Dermis blood vessel endothelial cell (primary cell): ENCODE measurements at places on chromosomes 1 and 21. TPM values are rescaled to one million over a fixed set of nuclear protein-coding genes. Genes with fewer than 3 reads are reported as not detected.
A peak's percentile ranks its signal among the peaks of the same experiment; 100 is the strongest.

DNA sequence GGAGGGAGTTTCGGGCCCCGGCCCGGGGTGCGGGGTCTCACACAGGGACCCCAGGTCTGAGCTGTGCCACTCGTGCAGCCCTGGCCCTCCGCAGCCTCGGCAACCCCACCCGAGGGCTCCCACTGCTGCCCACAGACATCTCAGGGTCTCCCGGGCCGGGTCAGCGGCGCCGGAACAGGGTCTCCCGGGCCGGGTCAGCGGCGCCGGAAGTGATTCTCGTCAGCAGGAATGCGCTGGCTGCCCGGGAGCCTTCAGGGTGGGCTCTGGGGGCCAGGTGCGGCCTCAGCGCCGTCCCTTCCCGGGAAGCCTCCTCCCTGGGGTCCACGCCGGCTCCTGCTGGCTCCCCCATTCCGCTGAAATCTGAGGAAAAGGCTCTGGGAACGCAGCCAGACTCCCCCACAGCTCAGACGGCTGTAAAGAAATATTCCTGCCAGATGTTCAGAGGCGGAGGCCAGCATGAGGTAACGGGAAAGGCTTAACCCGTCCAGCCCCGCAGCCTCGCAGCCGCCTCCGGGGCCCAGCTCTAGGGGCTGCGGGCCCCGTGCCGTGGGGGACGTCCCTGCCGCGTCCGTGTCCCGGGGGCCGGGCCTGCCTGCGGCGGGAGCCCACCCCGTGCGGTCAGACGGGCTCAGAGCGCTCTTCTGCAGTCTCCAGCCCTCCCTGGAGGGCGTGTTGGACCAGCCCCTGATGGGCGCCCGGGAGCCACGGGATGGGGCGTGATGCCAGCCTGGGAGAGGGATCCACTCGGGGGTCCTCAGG lies 8.7 kb upstream of the COL6A1 start:
- peak; percentile 42 for DNase-seq

GRCh38 chr1:227321035-227321434 lies 2.7 kb upstream of the CDC42BPA start:
- DNase-seq = no peak

DNA sequence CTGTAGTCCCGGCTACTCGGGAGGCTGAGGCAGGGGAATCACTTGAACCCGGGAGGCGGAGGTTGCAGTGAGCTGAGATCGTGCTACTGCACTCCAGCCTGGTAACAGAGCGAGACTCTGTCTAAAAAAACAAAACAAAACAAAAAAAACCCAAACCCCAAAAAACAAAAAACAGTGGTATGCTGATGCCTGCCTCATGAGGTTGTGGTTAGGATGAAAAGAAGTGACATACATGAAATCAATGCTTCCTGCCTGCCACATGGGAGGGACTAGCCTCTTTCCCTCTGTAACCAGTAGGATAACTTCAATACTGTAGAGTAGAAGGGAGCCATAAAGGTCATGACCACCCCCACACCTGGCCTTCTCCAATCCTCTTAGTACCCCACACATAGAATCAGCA lies 55.2 kb downstream of the TENT5C start:
- no peak for DNase-seq

Gene FMO2
- 0.05 TPM in 1 of 2 replicates, not detected in the other for total RNA-seq

DNA sequence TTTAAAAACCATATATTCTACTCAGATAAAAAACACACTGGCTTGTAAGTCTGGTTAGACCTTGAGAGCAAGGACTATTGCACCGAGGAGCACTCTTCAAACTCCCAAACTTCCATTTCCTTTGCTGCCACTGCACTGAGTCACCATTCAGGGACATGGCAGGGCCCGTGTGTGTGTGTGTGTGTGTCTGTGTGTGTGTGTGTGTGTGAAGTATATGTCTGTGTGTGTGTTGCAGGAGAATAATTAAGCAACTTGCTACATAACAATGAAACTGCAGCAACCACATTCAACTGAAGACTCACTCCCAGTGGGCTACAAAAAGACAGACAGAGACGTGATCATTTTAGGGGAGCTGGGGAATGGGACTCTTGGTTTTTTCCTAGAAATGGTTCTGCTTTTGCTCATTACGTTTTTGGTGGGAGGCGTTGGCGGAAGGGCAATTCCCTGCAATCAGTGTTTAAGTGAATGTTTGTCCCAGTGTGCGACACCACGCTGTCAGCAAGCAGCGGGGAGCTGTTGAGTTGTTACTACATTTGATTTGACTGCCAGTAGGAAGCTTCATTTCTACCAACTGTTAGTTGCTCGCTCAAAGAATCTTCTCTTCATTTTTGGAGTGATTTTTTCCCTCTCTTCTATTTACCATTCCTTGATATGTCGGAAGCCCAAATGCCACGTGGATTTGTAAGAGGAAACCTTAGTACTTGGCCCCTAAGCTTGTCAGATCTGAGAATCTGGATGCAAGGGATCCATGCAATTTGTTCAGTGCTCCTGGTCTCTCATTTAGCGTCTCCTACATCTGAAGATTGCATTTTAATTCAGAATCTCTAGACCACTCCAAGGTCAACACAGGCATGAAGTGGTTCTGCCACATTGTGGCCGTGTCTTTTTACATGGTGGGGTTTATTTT lies 36.1 kb downstream of the ESRRG start:
- DNase-seq = no peak

Gene KLHDC8A
- total RNA-seq = not detected in 2 replicates

DNA sequence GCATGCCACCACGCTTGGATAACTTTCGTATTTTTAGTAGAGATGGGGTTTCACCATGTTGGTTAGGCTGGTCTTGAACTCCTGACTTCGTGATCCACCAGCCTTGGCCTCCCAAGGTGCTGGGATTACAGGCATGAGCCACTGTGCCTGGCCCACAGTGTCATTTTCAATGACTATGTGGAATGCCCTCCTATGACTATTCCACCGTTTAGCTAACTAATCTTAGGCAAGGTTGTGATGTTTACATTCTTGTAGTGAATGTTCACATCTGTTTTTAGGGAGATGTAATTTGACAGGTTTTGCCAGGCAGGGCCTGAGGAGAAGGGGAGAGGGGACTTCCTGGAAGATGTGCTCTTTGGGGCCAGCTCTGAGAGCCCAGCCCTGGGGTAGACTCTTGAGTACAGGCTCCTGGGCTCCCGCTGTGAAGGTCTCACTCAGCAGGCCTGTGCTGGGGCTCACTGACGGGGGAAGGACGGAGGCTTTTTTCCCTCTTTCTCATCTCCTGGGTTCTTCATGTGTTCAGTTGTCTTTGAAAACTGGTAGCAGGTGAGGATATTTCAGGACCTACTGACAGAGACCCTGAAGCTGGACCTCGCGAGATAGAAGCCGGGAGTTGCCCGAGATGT lies 13.2 kb downstream of the COQ8A start:
- DNase-seq = no peak

DNA sequence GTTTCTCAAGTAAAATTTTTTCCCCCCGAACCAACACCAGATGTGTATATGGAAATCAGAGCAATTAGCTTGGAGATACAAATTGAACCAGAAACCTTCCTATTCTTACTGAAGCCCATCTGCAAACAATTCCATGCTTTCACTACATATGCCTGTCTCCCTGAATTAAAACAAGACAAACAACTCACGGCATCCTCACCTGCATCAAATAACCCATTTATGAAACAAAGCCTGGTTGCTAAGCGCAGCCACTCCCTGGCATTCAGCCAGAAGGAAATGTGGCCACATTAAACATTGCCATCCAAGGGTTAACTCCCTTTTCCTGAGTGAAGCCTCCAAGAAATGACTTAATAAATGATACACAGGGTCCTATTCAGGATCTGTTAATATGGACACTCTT lies 55.3 kb downstream of the APP start:
- peak; percentile 90 for DNase-seq
